ENCODE measurements at places on chromosomes 12 and 14. TPM values are rescaled to one million over a fixed set of nuclear protein-coding genes. Genes with fewer than 3 reads are reported as not detected.

DNA sequence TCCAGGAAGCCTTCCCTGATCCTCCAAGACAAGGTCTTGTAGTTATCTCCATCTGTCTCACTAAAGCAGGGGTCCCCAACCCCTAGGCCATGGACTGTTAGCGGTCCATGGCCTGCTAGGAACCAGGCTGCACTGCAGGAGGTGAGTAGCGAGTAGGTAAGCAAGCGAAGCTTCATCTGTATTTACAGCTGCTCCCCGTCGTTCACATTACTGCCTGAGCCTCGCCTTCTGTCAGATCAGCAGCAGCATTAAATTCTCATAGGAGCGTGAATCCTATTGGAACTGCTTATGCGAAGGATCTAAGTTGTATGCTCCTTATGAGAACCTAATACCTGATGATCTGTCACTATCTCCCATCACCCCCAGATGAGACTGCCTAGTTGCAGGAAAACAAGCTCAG is 12.4 kb upstream of the NFYB start:
- no peak for DNase-seq

- no peak for DNase-seq
These were observed 79.7 kb downstream of the PTPRR start for GRCh38 chr12:70840656-70841350.

- DNase-seq: no peak
These were observed 28.0 kb upstream of the METAP2 start for GRCh38 chr12:95445884-95446505.

DNA sequence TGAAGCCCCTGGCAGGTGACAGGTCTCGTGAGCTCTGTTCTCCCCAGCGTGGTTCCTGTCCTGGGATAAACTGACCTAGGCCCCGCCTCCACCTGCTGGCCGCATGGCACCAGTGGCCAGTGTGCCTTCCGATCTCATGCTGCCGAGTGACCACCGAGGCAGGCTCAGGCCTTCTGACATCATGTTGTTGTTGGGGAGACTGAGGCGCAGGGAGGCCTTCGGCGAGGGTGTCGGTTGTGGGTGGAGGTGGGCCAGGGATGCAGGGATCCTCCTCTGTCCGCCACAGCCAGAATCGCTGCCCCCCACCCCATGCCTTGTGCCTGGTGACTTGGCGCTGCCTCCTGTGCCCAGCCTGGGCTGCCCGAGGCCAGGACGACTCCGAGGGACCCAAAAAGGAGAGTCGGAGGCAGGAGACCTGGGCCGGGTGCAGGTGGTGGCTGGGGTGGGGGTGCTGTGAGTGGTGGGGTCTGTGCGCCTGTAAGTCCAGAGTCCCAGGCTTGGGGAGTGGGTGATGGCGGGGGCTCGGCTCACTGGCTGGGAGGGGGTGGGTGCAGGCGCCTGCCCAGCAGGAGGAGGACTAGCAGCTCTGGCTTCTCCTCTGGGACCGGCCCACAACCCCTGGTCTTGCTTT is 24.3 kb downstream of the ASPG start:
- no peak for DNase-seq

DNA sequence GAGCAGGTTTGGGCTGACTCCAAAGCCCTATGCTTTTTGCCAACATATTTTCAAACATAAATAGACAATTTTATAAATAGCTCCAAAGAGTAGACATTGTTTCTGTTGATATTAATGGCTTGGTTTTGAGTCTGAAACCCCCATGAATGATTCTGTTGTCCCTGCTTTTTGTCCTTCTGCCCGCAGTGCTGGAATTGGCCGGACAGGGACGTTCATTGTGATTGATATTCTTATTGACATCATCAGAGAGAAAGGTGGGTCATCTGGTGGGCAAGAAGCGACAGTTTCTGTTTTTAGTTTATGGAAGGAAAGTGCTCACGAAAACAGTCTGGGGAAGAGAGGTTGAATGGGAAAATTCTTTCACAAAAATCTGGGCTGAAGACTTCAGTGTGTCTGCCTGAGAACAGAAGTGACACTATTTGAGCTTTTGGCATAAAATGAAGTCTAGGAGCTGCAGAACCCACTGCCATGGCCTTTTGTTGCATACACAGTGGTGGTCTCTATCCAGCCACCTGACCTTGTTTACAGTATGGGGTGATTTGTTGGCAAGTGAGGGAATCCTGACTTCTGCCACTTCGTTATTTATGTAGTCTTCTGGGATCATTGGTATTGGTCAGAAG is 69.6 kb downstream of the PTPN11 start:
- no peak for DNase-seq

GRCh38 chr12:6769666-6770065 is 2.7 kb upstream of the LAG3 start:
- no peak for DNase-seq

- no peak for DNase-seq
These were observed 456 bp upstream of the TMPO start for GRCh38 chr12:98514982-98515286.

DNA sequence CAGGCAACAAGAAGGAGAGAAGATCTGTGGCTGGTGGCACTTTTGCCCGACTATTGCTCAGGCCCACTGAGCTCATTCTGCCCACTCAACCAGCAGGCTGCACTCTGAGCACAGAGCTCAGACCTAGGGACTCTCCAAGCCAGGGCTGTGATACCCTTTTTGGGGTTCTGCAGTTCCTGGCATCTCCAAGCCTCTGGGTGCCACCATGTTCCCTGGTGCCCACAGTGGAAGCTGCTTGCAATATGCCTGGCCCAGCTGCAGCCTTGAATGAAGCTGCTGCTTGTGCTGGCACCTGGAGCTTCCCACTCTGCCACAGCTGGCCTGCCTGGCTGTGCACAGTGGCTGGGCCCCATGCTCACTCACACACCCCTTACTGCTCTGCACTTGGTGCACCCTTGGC is 236.1 kb downstream of the ADGRD1 start:
- no peak for DNase-seq

GRCh38 chr12:88945051-88945732 is 364.9 kb upstream of the KITLG start:
- DNase-seq: no peak

DNA sequence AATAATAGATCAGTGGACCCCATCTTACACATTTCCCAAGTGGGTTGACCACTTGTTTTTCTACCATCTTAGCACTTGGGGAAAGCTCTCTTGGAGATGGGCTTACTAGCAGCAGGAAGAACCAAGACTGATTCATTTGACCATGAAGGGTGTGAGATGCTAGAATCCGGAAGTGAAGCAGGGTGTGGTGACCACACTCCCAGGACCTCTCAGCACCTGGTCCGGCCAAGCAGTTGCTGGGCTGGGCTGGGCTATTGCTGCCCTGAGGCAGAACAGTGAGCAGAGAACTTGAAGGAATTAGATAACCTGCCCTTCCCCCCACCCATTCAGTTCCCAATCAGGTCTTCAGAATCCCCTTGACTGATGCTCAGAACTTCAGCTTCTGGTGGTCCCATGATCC is 24.4 kb downstream of the ADCY6 start:
- DNase-seq: no peak

- DNase-seq: no peak
These were observed 39.4 kb downstream of the USP15 start for GRCh38 chr12:62299617-62300016.

DNA sequence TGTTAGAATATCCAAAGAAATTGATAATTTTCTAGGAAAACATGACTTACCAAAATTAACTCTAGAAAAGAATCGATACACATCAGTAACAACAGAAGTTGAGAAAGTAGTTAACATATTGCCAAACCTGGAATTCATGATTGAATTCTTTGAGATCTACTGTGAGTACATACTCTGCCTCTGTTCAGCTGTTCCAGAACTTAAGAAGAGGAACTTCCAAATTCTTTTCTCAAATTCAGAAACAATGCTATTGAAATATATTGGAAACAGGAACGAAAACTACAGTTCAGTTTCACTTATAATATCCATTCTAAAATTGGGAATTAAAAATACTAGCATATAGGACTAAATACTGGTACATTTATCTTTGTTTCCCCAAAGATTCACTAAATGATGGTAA is 57.9 kb downstream of the MARK3 start:
- no peak for DNase-seq

DNA sequence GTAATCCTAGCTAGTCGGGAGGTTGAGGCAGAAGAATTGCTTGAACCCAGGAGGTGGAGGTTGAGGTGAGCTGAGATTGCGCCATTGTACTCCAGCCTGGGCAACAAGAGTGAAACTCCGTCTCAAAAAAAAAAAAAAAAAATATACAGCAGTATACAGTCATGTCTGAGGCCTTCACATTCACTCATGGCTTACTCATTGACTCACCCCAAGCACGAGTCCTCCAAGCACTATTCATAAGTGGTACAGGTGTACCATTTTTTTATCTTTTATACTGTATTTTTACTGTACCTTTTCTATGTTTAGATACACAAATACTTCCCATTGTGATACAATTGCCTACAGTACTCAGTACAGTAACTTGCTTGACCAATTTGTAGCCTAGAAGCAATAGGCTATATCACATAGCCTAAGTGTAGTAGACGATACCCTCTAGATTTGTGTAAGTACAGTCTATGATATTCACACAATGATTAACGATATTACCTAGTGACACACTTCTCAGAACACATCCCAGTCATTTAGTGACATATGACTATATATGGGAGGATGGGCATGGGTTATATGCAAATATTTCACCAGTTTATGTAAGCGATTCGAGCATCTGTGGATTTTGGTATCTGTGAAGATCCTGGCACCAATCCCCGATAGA is 12.2 kb downstream of the LLPH start:
- no peak for DNase-seq

DNA sequence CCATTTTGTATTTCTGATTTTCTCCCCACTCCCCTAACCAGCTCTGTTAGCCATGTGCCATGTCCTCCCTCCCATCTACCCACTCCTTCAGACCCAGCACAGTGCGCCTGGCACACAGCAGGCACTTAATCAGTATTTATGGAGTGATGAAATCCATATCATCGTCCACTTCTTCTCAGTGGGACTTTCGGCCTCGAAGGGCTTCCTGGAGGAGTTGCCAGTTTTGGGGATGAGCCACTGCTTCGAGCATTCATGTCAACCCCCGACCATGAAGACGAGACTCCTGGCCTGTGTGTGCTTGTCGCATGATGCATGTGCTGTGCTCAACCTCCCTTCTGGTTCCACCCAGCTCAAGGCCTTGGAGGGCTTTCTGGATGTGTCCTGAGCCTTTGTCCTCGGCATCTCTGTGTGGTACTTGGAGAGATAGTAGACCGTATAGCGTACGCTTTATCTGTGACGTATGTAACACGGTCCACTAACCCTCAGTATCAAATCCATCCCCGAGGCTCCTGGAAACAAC is 119.5 kb upstream of the RTL1 start:
- DNase-seq: no peak

DNA sequence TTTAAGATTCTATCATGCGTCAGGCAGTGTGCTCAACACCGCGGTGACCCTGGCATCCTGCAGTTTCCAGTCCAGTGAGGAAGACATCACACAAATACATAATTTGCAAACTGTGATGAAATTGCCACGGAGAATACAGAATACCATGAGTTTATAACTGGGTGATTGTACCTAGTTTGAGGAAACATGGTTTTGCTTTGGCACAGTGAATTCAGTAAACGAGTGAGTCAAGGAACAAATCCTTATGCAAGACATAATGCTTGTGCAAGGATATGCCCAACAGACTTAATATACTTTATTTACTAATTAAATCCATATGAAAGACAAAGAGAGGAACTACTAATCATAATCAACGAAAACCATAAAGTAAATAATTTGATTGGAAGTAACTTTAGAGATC is 311.8 kb upstream of the TMTC1 start:
- no peak for DNase-seq

GRCh38 chr14:77178656-77179055 is 2.9 kb upstream of the TMEM63C start:
- no peak for DNase-seq

DNA sequence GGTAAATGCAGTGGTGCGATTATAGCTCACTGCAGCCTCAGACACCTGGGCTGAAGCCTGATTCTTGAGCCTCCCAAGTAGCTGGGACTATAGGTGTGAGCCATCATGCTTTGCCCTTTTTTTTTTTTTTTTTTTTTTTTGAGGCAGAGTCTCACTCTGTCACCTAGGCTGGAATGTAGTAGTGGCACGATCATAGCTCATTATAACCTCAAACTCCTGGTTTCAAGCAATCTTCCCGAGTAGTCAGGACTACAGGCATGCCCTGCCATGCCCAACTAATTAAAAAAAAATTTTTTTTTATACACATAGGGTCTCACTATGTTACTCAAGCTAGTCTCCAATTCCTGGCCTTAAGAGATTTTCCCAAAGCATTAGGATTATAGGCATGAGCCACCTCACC is 6.9 kb downstream of the ATP2A2 start:
- no peak for DNase-seq

GRCh38 chr14:100651999-100652508 is 64.8 kb upstream of the BEGAIN start:
- no peak for DNase-seq

DNA sequence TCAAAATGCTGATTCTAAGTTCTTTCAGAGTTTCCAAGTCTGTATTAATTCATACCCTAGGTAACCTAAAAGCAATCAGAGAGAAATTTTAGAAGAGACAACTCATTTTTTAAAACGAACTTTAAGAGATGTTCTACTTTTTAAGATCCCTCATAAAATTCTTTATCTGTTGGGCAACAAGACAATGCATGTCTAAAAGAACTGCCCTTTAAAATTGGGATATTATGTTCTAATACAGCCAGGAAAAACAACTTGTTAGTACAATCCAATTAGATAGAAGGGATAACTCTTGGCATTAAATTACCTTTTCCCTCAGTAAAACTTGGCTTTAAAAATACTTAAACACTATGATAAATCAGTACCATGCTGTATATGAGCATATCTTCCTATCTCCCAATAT is 15.6 kb downstream of the DICER1 start:
- no peak for DNase-seq

GRCh38 chr12:131711551-131712205 is 788 bp downstream of the SFSWAP start:
- no peak for DNase-seq

DNA sequence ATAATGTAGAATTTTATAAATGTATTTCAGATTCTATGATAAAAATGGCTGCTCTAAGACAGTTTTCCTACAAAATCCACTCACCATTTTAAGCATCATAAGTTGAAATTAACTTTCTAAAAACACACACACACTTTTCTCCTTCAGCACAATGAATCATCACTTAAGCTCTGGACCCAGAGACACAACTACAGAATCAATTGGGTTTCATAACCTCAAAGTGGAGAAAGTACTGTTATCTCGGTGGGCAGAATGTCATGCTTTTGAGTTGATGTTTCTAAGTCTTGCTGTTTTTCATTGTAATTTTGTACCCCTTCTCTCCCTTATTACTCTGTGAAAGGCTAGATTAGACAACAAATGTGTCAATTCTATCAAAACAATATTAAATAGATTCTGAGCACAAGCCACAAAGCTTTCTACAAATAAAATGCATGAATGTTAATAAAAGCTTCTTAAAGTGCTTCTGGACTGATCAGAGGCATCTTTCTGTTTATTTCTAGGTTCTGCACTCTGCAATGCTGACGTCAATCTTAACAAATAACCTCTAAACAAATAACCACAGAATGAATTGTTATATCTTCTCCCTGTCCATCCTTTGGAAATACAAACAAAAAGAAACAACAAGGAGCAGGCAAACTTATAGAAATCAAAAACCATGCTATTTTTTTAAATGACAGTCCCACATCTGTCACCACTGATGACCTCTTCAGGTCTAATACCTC is 8.2 kb downstream of the IPO8 start:
- DNase-seq: no peak

Gene CMKLR1
- 3.3 TPM for polyA plus RNA-seq

Gene COL2A1
- 57.9 TPM for polyA plus RNA-seq

Data from renal pelvis (tissue), 12 donors.